ENCODE measurements at places on chromosomes 2 and 18.

DNA sequence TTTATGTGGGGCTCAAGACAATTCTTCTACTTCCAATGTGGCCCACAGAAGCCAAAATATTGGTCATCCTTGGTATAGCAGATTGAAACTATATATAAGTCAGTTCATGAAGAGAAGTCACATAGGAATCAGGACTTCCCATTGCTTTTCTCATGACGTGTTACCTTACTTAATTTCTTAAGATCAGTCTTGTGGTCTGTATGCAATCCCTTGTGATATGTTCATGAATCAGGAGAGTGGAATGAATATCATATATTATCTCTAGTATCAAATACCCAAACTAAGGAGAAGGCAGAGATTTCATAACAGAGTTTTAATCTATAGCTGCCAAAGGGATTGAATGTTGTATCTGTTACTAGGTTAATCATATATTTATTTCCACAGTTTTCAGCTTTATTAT, 1390.4 kb downstream of the SUCLG1 start:
- no peak for DNase-seq

- DNase-seq: no peak
These were observed 21.1 kb downstream of the NEURL3 start for GRCh38 chr2:96484091-96484490.

DNA sequence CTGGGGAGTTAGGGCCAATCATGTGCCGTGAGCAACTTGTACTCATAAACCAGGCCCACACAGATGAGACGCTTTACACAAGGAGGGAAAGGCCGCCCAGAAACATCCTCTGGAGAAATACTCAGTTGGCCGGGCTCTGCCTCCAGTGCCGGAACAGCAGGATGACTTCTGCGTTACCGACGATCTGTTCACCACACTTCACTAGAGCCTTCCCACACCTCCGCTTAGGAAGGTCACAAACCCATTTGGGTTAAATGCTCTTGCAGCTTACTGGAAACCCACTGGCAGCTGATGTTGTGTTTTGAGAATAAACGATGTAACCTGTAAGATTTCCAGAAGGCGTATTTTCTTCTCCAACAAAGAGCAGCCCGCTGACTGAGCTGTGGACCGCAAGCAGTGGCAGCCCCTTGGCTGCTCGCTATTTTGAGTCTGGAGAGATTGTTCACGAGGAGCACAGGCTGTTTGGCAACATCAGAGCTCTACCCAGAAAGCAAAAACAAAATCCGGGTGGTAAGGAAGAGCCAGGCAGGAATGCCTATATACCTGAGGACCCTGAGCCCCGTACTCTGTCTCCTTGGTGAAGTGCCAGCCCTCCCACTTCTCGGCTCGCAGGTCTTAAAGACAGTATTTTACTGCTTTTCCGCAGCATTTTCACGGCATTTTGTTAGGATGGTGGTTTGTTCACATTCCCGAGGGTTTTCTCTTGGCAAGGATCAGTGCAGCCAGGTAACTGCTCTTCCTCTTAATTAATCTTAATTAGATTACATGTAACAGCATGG, 44.0 kb downstream of the COLEC12 start:
- no peak for DNase-seq

DNA sequence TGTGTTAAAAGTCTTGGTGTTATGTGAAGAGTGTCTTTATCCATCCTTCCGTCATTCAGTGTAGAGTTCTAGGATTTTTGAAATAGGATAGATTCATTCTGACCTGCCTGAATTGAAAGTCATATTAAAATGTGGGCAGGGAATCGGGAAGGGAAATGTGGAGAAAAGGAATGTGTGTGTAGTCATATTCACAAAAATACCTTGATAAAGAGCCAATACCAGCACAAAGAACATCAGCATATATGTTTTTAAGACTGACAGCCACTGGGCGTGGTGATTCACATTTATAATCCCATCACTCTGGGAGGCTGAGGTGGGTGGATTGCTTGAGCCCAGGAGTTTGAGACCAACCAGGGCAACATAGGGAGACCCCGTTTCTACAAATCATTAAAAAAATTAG, 188.1 kb downstream of the CAMKMT start:
- no peak for DNase-seq

- no peak for DNase-seq
These were observed 7.3 kb upstream of the SLC3A1 start for GRCh38 chr2:44267796-44268648.

All from pancreas (tissue), 10 donors.